SK-N-MC (cell line): ENCODE measurements at places on chromosomes 2 and 18.

DNA sequence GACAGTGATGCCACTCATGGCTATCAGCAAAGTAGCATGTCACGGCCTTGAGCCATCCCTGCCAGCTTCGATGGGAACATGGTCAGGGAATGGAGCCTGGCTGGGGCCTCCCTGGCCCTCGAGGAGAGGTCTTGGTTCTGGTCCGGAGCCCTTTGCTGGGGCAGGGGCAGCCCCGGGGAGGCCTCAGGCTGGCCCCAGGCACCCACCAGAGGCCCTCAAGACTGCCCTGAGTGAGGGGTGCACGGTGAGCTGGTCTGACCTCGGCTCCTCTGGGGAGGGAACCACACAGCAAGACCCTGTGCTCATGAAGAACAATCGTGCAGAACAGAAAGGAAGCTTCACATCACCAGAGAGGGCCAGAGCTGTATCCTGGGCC lies 75.2 kb upstream of the OTOS start:
- DNase-seq: no peak

- DNase-seq: no peak
These were observed 947 bp downstream of the ZEB2 start for GRCh38 chr2:144518748-144519596.

- no peak for DNase-seq
These were observed 9.5 kb upstream of the CYS1 start for GRCh38 chr2:10089565-10090190.

- DNase-seq: no peak
These were observed 56.3 kb downstream of the MARCHF4 start for GRCh38 chr2:216315802-216316603.

GRCh38 chr2:197140045-197140444 lies 170.5 kb downstream of the ANKRD44 start:
- no peak for DNase-seq

- no peak for DNase-seq
These were observed 126.8 kb upstream of the LGALSL start for GRCh38 chr2:64327129-64327509.
